ENCODE measurements at places on chromosomes 5 and 9.

DNA sequence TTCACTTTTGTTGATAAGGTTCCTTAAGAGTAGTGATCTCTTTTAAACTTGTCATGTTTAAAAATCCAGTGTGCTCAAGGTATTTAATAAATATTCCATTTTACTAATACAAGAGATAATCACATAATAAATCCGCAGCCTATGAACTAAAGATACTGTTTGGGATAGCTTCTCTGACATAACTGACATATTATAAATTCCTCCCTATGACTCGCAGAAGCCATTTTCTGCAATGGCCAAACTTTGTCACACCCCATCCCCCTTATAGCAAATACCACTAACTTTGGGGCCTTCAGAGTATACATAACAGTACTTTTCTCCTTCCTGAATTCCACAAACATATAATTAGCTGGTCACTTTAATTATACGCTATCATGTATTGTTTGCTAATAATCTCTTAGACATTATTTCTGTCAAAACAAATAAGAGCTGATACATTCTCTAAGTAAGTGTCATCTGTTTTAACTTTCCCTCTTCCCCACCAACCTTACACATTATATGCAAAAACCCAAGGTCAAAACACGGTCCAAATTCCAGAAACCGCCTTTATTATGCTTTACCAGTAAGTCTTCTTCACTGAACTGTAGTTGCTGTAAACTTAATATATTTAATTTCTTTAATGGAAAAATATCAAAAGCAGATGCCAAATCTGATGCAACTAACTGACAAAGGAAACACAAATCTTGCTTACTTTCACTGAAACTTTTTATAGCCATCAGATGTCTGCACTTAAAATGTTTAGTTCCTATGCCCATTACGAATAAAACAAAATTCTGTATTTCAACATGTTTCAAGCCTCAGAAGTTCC, 971 bp downstream of the TMEM267 start:
- H3K27me3 ChIP-seq, result no peaks in the 10 kb centered on the region
- peak overlapping the region; percentile 99 for H3K27ac ChIP-seq
- peak overlapping the region; percentile 82 for H3K4me3 ChIP-seq
- H3K4me1 ChIP-seq, result peaks cover 12% of the 10 kb centered on the region

GRCh38 chr5:13957032-13957645, 12.7 kb upstream of the DNAH5 start:
- no peak overlapping the region for H3K27ac ChIP-seq
- H3K4me3 ChIP-seq, result no peak overlapping the region
- DNase-seq, result peak; percentile 85
- no peaks in the 10 kb centered on the region for H3K4me1 ChIP-seq
- H3K36me3 ChIP-seq, result no peaks in the 10 kb centered on the region
- H3K27me3 ChIP-seq, result peaks cover 14% of the 10 kb centered on the region

GRCh38 chr9:33175649-33176325, 8.7 kb upstream of the B4GALT1 start:
- no peak for DNase-seq
- no peak overlapping the region for H3K27ac ChIP-seq
- H3K36me3 ChIP-seq, result no peaks in the 10 kb centered on the region
- no peaks in the 10 kb centered on the region for H3K27me3 ChIP-seq
- H3K4me1 ChIP-seq, result peaks cover 19% of the 10 kb centered on the region

- peak; percentile 42 for DNase-seq
- no peak overlapping the region for H3K27ac ChIP-seq
- H3K4me1 ChIP-seq, result no peaks in the 10 kb centered on the region
- H3K36me3 ChIP-seq, result peaks cover 56% of the 10 kb centered on the region
Observed at GRCh38 chr5:179776411-179776938, 17.3 kb upstream of the LTC4S start.
